Osteoblast (primary cell): ENCODE measurements at places on chromosomes 1 and 21. TPM values are rescaled to one million over a fixed set of nuclear protein-coding genes. Genes with fewer than 3 reads are reported as not detected.

NEK2 gene
- 1.4 and 2.4 TPM in 2 replicates for total RNA-seq

MFSD2A gene
- 3.5 and 3.6 TPM in 2 replicates for total RNA-seq

CDA gene
- total RNA-seq: 0.59 and 1.1 TPM in 2 replicates

TNFRSF9 gene
- total RNA-seq: under 0.01 TPM in 2 replicates

PDZK1IP1 gene
- total RNA-seq: not detected in 2 replicates

SYPL2 gene
- total RNA-seq: 0.88 and 1.8 TPM in 2 replicates

PCAT6 gene
- total RNA-seq: 0.29 and 0.72 TPM in 2 replicates

VHLL gene
- total RNA-seq: not detected in 2 replicates

AQP10 gene
- not detected in 2 replicates for total RNA-seq

RUNX3 gene
- 1.8 and 3.6 TPM in 2 replicates for total RNA-seq

PLPPR4 gene
- total RNA-seq: 1.5 and 1.8 TPM in 2 replicates

CLCA4 gene
- total RNA-seq: not detected in 2 replicates

IQCC gene
- total RNA-seq: 1.8 TPM in 2 replicates

OR2G6 gene
- total RNA-seq: not detected in 2 replicates

CA6 gene
- not detected in 2 replicates for total RNA-seq

SNX7 gene
- 78.9 and 86.6 TPM in 2 replicates for total RNA-seq

TYW3 gene
- 17.4 TPM in 2 replicates for total RNA-seq

SPRR5 gene
- not detected in 2 replicates for total RNA-seq

UMODL1 gene
- under 0.01 TPM in 1 of 2 replicates, not detected in the other for total RNA-seq

OR2L13 gene
- under 0.01 TPM in 1 of 2 replicates, not detected in the other for total RNA-seq

NPHS2 gene
- total RNA-seq: not detected in 2 replicates

LRRC47 gene
- total RNA-seq: 24.5 and 30.0 TPM in 2 replicates

BARHL2 gene
- total RNA-seq: not detected in 2 replicates

SPATA46 gene
- not detected in 2 replicates for total RNA-seq
